ENCODE measurements at places on chromosomes 7 and 10. TPM values are rescaled to one million over a fixed set of nuclear protein-coding genes. Genes with fewer than 3 reads are reported as not detected.

The BMPER gene
- 1.3 TPM for total RNA-seq

The HOXA11 gene
- 27.2 TPM for total RNA-seq

The NANOS1 gene
- total RNA-seq = 2.7 TPM

DNA sequence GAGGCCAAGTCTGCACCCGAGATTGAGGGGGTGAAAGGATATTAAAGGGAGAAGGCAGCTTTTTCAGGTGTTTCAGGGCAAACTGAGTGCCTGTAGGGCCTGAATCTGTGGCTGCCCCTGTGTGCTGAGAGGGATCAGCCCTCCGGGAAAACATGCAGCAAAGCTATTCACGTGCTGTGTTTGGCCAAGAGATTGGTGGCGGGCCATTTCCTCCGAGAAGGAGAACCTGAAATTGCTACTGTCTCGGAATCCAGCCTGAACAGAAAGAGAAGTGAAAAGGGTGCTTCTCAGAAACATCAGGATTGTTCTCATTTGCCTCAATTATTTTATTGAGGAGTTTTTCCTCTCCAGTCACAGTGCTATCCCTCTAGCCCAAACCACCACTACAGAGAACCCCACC, 16.0 kb downstream of the GIMAP5 start:
- no peak for DNase-seq

- DNase-seq = no peak
These were observed 14.4 kb upstream of the YWHAG start for GRCh38 chr7:76372984-76373833.

- DNase-seq = no peak
These were observed 199.7 kb downstream of the BMPER start for GRCh38 chr7:34104992-34105391.

DNA sequence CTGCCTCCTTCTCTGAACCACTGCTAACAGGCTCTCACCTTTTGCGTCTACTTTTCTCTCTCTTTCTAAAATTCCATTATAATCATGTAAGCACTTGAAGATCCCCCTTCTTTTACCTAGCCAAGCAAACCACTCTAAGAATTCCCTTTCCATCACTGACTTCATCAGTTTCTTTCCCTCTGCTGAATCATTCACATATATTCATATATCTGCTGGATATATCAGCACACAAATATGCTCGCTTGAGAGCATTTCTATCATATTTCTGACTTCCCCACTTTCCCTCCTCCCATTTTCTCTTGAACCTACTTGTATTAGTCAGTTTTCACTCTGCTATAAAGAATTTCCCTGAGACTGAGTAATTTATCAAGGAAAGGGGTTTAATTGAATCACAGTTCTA, 84.2 kb upstream of the LRRN3 start:
- DNase-seq = no peak

DNA sequence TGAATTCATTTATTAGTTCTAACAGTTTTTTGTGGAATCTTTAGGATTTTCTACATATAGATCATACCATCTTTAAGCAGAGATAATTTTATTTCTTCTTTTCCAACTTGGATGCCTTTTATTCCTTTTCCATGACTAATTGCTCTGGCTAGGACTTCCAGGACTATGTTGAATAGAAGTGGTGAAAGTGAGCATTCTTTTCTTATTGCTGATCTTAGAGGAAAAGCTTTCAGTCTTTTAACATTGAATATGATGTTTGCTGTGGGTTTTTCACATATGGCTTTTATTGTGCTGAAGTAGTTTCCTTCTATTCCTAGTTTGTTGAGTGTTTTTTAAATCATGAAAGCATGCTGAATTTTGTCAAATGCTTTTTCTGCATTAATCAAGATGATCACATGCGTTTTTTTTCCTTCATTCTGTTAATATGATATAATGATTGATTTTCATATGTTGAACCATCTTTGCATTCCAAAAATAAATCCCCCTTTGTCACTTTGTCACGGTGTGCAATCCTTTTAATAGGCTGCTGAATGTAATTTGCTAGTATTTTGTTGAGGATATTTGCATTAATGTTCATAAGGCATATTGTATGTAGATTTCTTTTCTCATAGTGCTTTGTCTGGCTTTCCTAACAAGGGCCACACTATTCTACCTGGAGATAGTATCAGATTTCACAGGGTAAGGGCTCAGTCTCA, 92.9 kb downstream of the ZNF467 start:
- no peak for DNase-seq

Measured in mucosa of descending colon (tissue), 3 donors.